Diencephalon (tissue), 1 donor: ENCODE measurements at places on chromosomes 1 and 21. TPM values are rescaled to one million over a fixed set of nuclear protein-coding genes. Genes with fewer than 3 reads are reported as not detected.

Gene SEMA4A
- total RNA-seq = 23.3 TPM

Gene CYP4X1
- total RNA-seq = 26.1 TPM

Gene TPTE
- not detected for total RNA-seq

Gene FAM72B
- total RNA-seq = 2.8 TPM

Gene SPRR1B
- total RNA-seq = not detected

Gene MTF2
- 69.7 TPM for total RNA-seq

Gene NR1I3
- total RNA-seq = not detected

Gene NPHS2
- not detected for total RNA-seq

Gene MEX3A
- 33.4 TPM for total RNA-seq

Gene DNAJC6
- total RNA-seq = 220 TPM

Gene IRF6
- 2.1 TPM for total RNA-seq

Gene PCBP3
- total RNA-seq = 13.8 TPM

Gene ASTN1
- 109 TPM for total RNA-seq

Gene HFM1
- 28.8 TPM for total RNA-seq

Gene UBXN10
- total RNA-seq = 7.4 TPM

Gene CLEC20A
- total RNA-seq = not detected

Gene TCEA3
- 2.3 TPM for total RNA-seq

Gene ABCA4
- total RNA-seq = 2.3 TPM

Gene PSRC1
- total RNA-seq = 12.0 TPM

Gene CCDC185
- total RNA-seq = 0.23 TPM

Gene GRHL3
- 0.23 TPM for total RNA-seq

Gene KCNE2
- total RNA-seq = 0.23 TPM

Gene RGS13
- 1.2 TPM for total RNA-seq

Gene CYP4B1
- total RNA-seq = not detected

Gene SAMD13
- total RNA-seq = 7.8 TPM

Gene KCNJ15
- under 0.01 TPM for total RNA-seq

Gene TDRD5
- 4.6 TPM for total RNA-seq

Gene OR6N1
- total RNA-seq = not detected

Gene DNASE2B
- 0.23 TPM for total RNA-seq

Gene KIF14
- total RNA-seq = 4.2 TPM

Gene C1QB
- total RNA-seq = 11.3 TPM
